ENCODE measurements at places on chromosomes 2 and 18.
A peak's percentile ranks its signal among the peaks of the same experiment; 100 is the strongest.

- DNase-seq, result no peak
These were observed 20.6 kb upstream of the DCDC2C start for GRCh38 chr2:3682811-3683210.

DNA sequence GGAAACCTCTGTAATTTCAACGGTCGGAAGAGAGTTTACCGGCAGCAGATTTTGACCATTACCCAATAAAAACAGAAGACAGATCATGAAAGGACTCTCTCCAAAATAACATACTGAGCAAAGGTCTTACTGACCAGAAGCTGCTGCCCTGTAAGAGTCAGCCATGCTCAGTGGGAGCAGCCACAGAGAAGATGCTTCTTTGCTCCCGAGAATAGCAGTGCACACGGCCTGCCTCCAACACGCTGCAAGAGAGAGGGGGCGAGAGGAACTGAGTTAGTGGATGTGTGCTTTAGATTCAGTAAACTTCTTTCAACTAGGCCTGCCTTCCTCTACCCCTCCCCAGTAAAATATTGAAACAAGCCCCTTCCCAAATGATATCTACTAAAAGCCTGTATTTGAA lies 103.7 kb downstream of the NCK2 start:
- DNase-seq, result no peak

DNA sequence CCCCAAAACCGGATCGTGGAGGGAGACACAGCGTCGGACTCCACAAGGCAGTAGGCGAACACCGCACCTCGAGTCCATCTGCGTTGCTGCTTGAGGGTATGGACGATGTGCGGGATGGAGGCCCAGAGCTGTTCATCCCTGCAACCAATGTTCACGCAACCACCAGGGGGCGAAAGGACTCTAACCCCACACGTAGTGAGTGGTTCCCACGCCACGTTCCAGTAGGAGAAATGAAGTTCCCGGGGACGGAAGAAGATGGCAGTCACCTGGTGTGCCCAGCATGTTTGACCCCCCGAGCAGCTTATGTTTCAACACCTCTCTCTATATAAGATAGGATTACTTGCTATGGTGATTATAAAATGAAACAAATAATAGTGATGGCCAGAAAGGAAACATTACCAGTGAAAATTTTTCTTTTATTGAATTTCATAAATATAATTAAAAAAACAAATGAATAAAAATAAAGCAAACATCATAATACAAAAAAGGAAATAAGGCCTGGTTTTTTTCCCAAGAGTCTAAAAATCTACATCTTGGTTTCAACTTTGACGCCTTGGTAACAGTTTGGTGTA lies 184.3 kb downstream of the SH3BP4 start:
- DNase-seq, result peak; percentile 76

GRCh38 chr18:22005191-22005841 lies 164.1 kb upstream of the GATA6 start:
- no peak for DNase-seq

- DNase-seq, result no peak
These were observed 1601.1 kb downstream of the LRP1B start for GRCh38 chr2:140529706-140530105.

GRCh38 chr18:31199190-31199769 lies 36.6 kb upstream of the DSC1 start:
- DNase-seq, result no peak

GRCh38 chr18:68177807-68178702 lies 536.9 kb downstream of the TMX3 start:
- peak; percentile 99 for DNase-seq

GRCh38 chr18:70415823-70416488 lies 127.1 kb downstream of the SOCS6 start:
- DNase-seq, result no peak

DNA sequence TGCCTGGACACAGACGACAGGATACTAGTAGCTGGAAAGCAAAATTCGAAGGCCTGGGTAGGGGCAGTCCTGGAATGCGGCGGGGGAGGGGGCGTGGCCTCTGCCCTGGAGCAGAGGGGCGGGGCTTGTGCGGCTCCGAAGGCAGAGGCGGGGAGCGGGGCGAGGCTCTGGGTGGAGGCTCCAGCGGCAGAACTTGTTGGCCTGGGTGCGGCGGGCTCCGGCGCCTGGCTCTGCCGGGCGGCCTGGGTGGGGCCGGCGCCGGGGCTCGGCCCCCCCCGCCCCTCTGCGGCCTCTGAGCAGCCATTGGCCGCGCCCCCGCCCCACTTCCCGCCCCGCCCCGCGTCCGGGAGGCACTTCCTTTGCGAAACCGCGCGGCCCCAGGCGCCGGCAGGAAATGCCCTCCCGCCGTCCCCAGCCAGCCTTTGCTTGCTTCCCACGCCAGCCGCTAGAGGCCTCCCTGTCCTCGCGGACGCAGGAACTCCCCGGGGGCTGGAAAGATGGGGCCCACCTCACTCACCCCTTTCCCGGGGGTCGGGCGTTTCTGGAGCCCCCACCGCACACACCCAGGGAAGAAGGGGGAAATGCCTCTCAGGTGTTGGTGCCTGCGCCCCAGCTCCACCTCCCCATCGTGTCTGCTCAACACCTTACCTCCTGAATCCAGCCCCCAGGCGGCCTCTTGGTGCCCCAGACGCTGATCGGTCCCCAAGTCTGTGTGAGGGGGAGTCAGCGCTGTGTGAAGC lies 6.7 kb downstream of the CTDSP1 start:
- DNase-seq, result peak; percentile 96

DNA sequence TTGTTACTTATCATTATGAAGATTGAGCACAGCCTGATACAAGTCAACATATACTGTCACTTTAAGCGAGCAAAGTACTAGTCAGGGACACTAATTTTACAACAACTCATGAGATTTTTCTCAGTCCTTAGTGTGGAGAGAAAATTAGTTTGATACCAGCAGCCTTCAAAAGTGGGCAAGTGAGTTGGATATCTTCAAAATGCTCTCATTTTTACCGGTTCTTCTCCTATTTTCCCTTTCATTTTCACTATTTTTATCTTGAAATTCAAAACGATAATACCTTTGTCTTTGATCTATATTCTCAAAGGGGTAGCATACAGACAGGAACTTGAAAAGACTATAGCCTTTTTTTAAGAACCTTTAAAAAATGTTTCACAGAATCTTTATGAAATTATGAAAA lies 52.0 kb upstream of the UBXN4 start:
- no peak for DNase-seq

GRCh38 chr2:86068136-86068588 lies 37.5 kb downstream of the POLR1A start:
- DNase-seq, result peak; percentile 28

GRCh38 chr2:128219891-128220290 lies 98.8 kb downstream of the HS6ST1 start:
- DNase-seq, result no peak

- peak; percentile 65 for DNase-seq
These were observed 193.5 kb upstream of the CCDC68 start for GRCh38 chr18:55152801-55153200.

- DNase-seq, result peak; percentile 86
These were observed 263.8 kb downstream of the RBM43 start for GRCh38 chr2:150997702-150998440.

DNA sequence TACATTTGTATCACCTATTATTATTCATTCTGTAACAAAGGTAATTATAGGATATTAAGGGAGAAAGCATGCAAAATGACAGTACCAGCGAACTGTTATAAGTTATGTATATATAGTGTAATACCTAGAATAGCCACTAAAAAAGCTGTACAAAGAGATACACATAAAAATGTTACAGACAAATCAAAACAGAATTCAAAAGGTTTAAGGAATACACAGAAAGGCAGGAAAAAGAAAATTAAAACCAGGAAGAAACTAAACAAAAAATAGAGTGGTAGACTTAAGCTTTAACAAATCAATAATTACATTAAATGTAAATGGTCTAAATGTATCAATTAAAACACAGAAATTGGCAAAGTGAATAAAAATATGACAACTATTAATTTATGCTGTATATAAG lies 176.4 kb upstream of the REV1 start:
- no peak for DNase-seq

DNA sequence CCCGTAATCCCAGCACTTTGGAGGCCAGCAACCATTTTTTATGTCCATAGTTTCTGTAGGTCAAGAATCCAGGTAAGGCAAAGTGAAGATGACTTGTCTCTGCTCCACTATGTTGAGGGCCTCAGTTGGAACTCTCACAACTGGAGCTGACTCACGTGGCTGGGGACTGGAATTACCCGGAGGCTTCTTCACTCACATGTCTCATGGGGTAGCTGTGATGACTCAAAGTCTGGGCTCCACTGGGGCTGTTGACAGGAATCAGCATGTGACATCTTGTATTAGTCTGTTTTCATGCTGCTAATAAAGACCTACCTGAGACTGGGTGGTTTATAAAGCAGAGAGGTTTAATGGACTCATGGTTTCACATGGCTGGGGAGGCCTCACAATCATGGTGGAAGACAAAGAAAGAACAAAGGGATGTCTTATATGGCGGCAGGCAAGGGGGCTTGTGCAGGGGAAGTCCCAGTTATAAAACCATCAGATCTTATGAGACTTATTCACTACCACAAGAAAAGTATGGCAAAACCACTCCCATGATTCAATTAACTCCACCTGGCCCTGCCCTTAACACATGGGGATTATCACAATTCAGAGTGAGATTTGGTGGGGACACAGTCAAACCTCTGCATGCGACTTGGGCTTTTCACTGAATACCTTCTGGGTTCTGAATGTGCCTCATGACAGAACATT lies 7.8 kb upstream of the PPP1R1C start:
- peak; percentile 66 for DNase-seq

GRCh38 chr2:9097239-9097638 lies 93.8 kb upstream of the MBOAT2 start:
- DNase-seq, result no peak

GRCh38 chr18:46675112-46675511 lies 18.1 kb upstream of the LOXHD1 start:
- no peak for DNase-seq

DNA sequence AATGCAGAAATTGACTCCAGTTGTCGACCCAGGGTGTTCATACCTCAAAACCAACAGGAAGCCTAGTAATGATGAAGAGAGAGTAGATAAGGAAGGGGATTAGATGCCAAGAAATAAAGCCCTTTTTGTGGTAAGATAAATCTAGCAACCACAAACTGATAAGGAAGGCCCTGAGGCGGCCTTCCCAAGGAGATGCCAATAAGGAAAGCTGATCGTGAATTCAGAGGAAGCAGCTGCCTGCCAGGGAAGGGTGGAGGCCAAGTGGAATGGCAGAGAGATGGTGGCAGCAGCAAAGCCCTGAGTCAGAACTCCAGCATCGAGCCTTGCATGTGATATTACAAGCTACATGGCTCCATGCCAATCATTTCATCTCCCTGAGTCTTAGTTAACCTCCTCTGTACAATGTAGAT lies 126.3 kb downstream of the IRS1 start:
- peak; percentile 81 for DNase-seq

- peak; percentile 40 for DNase-seq
These were observed 106.0 kb downstream of the UBR3 start for GRCh38 chr2:169933124-169933711.

DNA sequence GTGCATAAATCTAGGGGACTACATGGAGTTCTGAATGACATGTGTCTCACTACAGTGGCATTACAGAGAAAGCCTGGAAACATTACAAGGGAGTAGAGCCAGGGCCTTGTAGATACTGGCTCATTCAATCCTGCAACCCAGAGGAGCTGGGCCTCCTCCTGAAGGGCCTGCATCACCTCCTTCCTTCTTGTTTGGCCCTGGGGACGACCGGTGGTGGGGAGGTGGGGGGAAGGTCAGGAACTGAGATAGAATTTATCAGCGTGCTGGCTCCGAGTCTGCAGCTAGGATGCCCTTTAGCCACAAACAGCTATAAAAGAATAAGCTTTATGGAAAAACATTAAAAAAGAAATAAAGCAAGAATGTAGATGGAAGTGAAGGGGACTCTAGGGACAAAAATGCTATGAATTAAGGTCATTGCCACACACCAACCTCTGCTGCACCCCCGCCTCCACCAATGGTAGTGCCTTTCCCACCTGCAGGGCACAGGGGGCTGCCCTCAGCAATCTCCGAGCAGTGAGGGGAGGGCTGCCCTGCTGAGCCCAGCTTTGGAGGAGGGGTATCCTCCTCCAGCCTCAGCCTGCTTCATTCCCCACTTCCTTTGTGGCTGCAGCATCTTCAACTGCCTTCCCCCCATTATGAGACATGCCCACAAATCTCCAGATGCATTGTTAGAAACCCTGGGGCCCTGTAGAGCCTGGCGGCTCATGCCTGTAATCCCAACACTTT lies 149.0 kb downstream of the MSH2 start:
- DNase-seq, result no peak

DNA sequence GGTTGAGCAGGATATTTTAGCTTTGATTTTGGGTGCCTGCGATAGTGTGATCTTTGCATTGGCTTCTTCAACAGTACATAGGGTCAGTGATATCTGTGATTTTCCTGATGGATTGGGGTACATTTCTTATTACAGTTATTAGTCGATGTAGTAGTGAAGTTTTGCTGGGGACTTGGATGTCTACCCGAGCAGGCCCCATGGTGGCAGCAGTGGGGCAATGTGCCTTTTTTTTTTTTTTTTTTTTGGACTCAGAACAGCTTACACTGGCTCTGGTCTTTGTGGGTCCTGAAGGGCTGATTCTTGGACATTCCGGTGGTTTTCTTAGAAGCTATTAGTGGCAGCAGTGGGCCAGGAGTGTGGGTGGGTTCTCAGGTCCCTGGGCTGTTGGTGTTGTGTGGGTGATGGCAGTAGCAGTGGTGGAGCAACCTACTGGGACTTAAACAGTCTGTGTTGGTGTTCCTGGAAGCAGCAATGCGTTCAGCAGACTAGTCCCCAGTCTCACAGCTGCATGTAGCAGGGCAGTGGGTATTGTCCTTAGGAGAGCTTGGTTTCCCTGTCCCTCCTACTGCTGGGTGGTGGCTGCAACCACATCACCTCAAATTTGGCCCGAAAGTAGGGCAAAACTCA lies 53.7 kb upstream of the SLC4A10 start:
- no peak for DNase-seq

DNA sequence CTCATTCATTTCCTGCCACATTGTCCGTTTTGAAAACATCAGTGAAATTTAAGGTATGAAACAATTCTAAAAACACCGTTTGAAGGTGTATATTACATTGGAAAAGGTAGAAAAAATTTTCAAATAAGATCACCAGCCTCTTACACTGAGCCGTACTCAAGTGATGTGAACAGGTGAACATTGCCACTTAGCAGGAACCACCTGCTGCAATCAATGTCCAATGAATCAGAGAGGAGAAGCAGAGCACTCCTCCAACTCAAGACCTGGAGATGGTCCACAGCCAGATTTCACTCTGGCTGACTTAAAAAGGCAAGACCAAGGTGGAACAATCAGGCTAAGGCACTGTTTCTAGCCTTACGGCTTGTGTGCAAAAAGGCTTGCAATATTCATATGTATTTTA lies 110.3 kb upstream of the TTN start:
- DNase-seq, result no peak

DNA sequence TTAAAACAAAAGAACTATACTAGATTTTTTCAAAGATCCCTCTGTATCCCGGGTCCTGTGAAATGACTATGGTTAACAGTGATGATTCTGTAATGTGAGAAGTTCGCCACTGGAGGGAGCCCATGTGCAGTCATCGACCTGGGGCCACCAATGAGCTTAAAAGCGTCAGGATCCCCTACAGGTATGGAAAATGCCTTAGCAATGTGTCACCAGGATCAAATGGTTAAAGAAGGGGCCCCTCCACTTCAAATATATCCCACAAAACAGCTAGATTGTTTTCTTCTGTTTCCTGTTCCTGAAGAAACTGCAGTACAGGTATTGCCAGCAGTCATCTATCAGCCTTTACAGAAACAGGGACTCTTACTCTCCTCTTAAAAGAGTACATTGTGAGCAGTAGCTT lies 15.3 kb downstream of the CHRNA1 start:
- peak; percentile 50 for DNase-seq

- DNase-seq, result no peak
These were observed 3.1 kb downstream of the RPRD1A start for GRCh38 chr18:36064027-36064808.

GRCh38 chr2:233556881-233557736 lies 9.5 kb downstream of the USP40 start:
- peak; percentile 73 for DNase-seq
